ENCODE measurements at places on chromosomes 16 and 17.

DNA sequence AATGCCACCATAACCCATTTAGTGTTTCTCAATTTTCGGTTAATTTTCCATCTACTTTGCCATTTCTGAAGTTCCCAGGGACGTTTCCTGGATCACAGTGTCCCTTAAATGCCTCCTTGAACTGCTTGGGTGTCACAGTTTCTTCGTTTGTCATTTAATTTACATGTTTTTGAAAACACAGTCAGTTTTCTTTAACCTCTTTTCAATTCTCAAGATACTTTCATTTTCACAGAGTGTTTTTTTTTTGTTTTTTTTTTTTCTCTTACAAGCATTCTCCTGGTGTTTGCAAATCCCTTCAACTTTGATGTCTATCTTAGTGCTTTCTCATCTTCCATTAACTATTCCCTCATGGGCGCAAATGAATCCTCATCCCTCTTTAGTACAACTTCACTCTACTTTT, 283.7 kb downstream of the GRIN2A start:
- no peak for DNase-seq

GRCh38 chr16:49127103-49127502, 154.5 kb downstream of the CBLN1 start:
- DNase-seq = no peak

DNA sequence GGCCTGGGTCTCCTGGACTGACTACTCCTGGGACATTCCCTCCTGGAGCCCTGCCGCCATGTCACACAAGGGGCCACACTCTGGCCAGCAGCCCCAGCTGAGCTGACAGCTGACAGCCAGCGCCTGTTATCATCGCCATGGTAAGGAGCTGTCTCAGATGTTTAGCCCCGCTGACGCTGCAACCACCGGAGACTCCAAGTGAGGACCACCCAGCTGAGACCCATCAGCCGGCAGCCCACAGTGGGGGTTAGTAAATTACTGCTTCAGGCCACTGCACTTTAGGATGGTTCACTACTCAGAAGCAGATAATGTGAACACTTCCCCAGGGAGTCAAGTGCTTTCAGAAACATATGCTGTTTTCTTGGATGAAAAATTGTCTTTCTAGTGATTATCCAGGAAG, 14.6 kb upstream of the SPHK1 start:
- DNase-seq = no peak

- DNase-seq = no peak
Measured at GRCh38 chr17:9202532-9202931, 181.2 kb downstream of the NTN1 start.

DNA sequence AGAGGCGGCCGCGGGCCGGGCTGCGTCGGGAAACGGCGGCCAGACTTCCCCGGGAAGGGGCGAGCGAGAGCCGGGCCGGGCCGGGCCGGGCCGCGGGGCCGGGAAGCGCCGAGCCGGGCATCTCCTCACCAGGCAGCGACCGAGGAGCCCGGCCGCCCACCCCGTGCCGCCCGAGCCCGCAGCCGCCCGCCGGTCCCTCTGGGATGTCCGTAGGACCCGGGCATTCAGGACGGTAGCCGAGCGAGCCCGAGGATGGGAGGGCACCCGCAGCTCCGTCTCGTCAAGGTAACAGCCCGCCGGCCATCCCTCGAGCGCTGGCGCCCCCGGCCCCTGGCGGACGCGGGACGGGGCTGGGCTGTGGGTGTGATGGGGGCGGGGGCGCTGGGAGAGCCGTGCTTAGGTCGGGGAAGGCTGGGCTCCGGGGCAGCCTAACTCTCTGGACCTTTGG, at the start of gene CRHR1:
CRHR1 (plus strand) TSS at position 28 of the 448 bp plus-strand sequence; CDS start at position 253, 225 bp downstream.
- DNase-seq = no peak

DNA sequence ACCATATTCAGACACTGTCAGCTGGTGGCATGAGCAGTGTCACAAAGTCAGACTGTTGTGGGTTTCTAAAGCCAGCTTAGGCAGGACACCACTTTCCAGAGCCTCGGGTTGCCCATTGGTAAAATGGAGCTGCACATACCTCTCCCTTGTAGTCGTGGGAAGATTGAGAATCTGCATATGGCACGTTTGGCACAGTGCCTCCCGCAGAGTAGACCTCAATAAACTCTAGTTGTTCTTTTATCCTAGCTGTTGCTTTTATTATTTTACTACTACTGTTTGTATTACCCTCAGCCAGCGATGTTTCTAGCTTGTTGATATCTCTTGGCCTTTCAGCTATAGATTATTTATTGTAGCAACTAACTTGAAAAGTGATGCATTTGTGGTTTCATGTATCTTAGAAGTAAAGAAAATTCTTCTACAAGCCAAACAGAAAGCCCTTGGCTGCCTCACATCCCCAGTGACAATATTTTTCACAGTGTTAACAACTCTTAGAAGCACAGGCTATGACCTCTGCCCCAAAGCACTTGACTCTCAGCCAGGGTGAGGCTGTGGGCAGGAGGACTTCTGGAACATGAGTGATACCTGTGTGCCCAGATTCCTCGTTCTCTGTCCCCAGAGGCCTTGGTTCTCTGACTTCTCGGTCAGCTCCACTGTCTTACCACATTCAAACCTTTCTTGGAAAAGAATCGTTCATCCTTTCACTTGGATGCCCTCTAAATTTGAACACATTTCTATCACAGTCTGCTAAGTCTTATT, 351.6 kb downstream of the SNX29 start:
- DNase-seq = no peak

GRCh38 chr17:8192070-8192815, 2.3 kb upstream of the BORCS6 start:
- DNase-seq = no peak

GRCh38 chr16:14111713-14112538, 40.8 kb downstream of the MRTFB start:
- no peak for DNase-seq

GRCh38 chr17:43637563-43638323, 24.0 kb downstream of the MEOX1 start:
- no peak for DNase-seq

- no peak for DNase-seq
Measured at GRCh38 chr17:19348081-19348650, 14.4 kb downstream of the B9D1 start.

- DNase-seq = peak; percentile 37
Measured at GRCh38 chr17:48175692-48176470, 68.3 kb downstream of the SNX11 start.

DNA sequence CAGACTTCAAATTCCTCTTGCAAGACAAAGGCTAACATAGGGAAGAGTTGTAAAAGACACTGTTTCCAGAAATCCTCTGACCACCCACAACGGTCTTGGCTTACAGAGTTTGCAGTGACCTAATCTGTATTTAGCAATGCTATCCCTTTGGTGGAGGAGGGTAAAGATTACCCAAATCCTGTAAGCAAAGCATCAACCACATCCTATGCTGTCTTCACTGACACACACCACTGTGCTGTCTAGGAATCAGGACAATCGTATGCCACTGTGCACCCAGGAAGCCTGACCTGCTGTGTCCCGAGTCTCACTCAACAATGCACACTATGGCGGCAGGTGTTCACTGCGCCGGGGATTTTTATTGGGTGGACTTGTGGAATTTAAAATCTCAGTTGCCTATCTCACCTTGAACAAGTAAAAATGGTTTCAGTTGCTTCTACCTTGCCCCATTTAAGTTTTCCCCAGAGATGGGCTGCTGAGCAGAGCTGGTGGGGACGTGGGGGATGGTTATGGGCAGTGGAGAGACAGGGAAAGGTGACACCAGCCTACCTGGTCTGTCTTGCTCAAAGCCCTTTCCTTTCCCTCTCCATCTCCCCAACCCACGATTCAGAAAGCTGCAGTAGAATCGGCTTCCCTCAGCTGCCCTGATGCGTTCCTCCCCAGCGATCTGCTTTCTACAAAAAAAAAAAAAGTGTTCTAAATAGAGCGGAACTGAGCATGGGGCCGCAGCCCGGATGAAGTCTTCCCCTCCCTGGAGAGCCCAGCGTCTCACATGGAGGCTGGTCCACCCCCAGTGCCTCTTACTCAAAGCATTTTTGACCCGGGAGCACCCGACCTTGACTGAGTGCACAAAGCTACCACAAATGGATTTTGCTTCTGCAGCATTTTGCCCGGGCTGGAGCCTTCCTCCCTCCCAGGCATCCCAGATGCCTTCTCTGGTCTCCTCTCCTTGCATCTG, 271.5 kb downstream of the SOX9 start:
- no peak for DNase-seq

DNA sequence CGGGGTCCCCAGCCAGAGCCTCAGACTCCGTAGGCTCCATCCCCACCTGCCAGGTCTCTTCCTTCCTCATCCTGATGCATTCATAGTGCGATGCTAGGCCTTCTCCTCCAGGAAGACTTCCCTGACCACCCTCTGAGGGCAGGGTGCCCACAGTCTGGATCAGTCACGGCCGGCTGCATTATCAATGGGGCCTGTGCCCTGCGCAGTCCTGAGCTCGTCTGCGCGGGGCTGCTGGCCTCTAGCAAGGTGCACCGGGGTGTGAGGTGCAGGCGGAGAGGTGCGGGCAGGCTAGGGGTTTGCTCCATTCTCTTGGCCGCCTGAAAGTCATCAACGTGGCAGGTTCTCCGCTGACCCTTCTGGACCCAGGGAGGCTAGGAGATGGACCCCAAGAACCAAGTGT, 56.9 kb upstream of the ACSF3 start:
- no peak for DNase-seq

Measured in AG04449 (cell line).